ENCODE measurements at places on chromosomes 3 and 15.

- DNase-seq: no peak
Observed at GRCh38 chr15:74482661-74483060, 21.7 kb upstream of the UBL7 start.

DNA sequence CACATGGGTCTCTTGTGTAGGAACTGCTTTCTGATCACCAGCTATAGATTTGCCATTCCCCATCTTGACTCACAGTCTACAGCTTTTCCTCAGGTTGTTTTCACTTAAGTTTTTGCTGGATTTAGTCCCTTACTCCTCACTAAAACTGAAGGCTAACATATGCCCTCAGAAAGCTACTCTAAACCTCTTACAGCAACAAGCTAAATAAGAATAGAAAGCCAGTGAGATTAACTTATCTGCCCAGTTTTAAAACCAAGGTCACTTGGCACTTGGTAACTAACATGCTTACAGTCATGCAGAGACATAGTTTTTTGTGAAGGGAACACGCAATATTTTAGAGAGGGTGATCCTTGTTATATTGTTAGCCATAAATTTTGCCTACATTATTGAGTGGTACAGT, at the start of gene GUCA1C:
Gene GUCA1C (minus strand): TSS at position 180 of the 400 bp plus-strand sequence. CDS start 117 bp downstream, at position 63.
- no peak for DNase-seq

- no peak for DNase-seq
Observed at GRCh38 chr3:74041068-74041675, 416.4 kb upstream of the PDZRN3 start.

- DNase-seq: no peak
Observed at GRCh38 chr3:146345900-146346299, 95.0 kb upstream of the PLSCR4 start.

DNA sequence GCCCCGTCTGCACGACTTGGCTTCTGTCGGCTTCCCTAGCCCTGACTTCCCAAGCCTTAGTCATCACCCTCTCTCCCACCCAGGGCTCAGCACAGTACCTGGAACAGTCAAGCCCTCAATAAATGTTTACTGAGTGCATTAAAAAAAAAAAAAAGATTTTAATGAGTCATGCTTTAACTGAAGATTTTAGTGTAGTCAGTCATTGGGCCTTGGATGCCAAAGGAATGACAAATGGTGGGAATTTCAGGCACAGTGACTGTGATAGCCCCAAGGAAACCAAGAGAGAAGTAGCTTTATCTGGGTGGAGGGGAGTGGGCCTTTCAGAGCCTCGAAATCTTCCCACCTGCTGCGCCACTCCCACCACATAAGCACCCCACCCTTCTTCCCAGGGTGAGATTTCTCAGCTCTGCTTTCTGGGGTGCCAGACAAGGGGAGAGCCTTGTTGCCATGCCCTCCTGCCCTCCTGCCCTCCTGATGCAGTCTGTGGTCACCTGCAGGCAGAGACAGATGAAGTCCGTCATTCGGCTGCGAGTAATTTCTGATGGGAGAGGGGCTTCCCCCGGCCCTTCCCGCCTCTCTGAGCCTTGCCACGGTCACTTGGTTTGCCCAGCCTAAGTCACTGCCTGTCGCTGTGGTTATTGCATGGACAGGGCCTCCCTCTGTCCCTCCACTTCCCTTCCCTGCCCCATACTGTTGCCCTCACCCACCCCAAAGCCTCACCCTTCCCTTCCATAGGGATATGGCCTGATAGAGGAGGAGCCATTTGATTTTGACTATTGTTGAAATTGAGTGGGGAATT, 41.8 kb downstream of the SMAD3 start:
- no peak for DNase-seq

DNA sequence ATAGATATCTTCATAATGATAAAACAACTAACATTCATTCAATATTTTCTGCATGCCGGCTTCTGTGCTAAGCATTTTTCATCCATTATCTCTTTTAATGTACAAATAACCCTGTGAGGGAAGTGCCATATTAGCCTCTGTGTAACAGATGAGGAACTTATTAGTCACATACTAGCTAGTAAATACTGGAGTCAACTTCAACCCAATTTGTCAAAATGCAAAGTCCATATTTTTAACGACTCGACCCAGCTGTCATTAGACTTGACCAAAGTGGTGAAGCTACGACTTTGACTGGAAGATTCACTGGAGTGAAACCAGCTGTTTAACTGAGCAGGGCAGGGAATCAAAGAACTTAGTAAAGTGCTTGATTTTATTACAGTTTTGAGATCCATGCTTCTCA, 41.6 kb downstream of the PARP15 start:
- DNase-seq: no peak
